ENCODE measurements at places on chromosomes 1 and 21.
A peak's percentile ranks its signal among the peaks of the same experiment; 100 is the strongest.

DNA sequence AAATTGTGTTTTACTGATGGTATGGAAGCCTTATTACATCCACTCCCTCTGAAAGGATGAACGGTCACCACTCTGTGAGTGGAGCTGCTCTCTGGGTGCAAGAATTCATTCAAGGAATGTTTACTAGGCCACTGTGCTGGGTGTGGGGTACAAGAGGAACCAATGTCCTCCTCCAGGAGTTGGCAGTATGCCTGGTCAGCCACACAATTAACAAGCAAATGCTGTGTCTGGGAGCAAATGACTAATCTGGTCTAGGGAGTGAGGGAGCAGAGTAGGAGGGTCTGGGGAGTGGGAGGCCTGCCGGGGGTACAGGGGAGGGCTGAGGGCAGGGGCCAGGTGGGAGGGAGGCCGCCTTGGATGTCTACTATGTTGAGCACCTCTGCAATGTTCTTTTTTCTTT lies 27.2 kb upstream of the TDRD10 start:
- DNase-seq: peak; percentile 86

- no peak for DNase-seq
Observed at GRCh38 chr1:176854121-176854520, 310.4 kb downstream of the ASTN1 start.

DNA sequence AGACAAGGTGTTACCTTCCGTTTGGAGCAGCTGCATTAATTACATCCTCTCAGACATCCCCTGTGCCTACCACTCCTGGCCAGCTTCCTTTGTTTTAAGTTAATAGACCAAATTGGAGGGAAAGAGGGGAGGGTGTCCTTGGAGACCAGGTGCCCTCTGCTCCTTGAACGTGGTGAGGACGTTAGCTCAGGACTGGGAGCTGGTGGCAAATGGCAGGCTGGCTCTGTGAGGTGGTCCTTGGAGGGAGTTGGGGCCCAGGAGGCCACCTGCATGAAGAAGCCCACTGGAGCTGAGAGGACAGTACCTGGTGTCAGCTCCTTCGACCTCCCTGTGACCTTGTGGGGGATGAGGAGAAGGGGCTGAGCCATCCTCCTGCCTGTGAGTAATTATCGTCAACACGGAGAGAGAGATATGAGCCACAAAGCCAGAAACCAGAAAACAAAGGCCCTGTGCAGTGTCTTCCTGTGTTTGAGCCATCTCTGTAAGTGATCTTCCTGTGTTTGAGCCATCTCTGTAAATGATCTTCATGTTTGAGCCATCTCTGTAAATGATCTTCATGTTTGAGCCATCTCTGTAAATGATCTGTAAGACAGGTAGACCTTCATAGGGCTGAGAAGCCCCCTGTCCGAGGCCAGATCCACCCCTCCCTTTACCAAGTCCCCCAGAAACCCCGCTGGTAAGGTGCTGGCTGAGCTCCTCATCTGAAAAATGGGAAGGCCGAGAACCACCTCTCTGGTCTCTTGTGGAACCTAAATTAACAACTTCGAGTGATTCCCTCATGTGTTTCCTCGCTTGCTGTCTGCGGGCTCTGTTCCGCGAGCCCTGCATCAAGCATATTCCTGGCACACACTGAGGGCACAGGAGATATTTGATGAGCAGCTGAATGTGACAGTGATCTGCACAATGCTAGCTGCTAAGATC lies 126.0 kb downstream of the CAMTA1 start:
- DNase-seq: no peak

GRCh38 chr1:88134983-88135921 lies 548.8 kb upstream of the PKN2 start:
- DNase-seq: no peak

DNA sequence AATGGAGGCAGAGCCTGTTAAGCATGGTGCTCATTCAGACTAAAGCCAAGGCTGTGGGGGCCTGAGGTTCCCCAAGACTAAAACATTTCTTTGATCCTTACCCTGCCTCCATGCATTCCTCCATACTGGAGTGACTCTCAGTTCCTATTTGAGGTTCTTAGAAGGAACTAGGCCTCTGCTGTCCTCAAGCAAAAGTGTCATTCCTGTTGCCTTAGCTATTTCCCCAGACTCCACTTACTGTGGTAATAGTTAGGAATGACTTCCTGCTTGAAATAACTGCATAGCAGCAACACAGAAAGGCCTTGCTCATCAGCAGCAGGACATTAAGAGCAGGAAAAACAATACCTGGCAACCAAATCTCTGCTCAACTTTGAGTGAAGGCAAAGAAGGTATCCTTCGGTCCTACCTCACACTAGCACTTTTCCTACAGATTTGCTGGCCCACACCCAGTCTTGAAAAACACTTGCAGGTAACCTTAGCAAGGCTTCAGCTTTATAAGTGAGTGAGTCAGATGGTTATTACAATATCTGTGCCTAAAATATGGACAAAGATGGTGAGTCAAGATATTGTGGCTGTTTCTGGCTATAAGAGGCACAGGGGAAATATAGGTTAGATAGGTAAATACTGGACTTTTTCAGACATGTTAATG lies 14.8 kb downstream of the LRRC41 start:
- DNase-seq: peak; percentile 72
